ENCODE measurements at places on chromosomes 12 and 14.

DNA sequence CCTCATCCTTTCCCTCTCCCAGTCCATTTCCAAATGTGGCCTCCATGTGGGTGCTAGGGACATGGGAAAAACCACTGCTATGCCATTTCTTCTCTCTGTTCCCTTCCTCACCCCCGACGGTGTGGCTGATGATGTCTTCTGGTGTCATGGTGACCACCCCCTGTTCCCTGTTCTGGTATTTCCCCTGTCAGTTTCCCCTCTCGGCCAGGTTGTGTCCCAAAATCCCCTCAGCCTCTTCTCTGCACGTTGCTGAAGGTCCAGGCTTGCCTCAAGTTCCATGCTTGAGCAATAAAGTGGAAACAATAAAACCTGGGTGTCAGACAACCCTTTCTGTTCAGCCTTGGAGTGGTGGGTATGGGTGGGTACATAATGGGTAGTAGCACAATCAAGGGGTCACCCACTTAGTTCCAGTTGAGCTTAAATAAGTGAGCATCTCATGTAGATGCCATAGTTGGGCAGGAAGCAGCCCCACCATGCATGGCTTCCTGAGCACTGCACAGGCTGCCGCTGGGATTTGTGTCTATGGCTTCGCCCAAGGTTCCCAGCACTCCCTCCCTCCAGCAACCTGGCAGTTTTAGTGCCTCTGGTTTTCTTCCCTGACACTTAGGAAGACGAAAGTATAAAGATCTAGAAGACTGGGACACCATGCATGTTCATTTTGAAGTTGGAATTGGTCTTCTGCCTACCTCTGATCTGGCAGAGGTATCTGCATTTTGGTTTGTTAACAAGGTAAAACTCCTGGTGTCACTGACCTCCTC, 8.7 kb upstream of the ITFG2 start:
- no peak for DNase-seq

DNA sequence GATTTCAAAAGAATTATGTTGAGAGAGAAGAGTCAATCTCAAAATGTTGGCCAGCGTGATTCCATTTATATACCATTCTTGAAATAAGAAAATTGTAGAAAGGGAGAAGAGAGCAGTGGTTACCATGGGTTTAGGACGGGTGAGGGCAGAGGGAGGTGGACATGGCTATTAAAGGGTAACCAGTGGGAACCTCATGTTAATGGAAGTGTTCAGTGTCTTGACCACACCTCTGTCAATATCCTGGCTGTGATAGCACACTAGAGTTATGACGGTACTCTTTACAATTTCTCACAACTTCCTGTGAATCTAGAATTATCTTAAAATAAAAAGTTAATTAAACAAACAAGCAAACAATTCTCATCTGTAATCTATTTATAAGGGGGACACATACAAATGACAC, 821.2 kb downstream of the VRK1 start:
- DNase-seq, result no peak

GRCh38 chr14:95313190-95313589, 6.5 kb downstream of the CLMN start:
- no peak for DNase-seq

GRCh38 chr12:32545413-32545980, 133.6 kb upstream of the DNM1L start:
- DNase-seq, result no peak

GRCh38 chr12:69339999-69340398, 8.2 kb upstream of the LYZ start:
- DNase-seq, result no peak

DNA sequence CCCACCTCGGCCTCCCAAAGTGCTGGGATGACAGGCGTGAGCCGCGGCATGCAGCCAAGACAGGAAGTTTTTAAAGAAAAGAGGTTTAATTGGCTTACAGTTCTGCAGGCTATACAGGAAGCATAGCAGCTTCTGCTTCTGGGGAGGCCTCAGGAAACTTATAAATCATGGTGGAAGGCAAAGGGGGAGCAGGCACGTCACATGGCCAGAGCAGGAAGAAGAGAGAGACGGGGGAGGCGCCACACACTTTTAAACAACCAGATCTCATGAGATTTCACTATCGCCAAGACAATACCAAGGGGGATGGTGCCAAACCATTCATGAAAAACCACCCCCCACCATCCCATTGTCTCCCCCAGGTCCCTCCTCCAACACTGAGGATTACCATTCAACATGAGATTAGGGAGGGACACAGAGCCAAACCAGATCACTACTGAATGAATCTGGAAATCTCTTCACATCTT, 14.1 kb downstream of the CCDC63 start:
- DNase-seq, result no peak

- DNase-seq, result no peak
These were observed 13.3 kb upstream of the LMNTD1 start for GRCh38 chr12:25566202-25566949.

- peak; percentile 5 for DNase-seq
These were observed 194.3 kb downstream of the CAPZA3 start for GRCh38 chr12:18932211-18932610.

DNA sequence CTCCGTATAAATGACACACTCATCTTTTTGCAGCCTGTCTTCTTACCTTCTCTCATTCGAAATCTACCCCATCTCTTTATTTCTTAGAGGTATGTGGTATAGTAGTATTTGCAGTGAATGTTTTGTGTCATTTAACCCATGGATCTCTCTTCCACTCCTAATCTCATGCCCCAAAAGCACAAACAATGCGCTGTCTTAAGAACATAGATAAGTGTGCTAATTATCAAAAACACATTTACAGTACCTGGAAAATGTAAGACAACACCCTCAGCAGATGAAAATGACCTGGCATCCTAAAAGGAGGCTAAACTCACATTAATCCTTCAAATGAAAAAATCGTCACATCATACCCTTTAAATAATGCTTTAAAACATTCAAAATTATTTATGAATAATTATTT, 10.7 kb downstream of the USP15 start:
- no peak for DNase-seq

DNA sequence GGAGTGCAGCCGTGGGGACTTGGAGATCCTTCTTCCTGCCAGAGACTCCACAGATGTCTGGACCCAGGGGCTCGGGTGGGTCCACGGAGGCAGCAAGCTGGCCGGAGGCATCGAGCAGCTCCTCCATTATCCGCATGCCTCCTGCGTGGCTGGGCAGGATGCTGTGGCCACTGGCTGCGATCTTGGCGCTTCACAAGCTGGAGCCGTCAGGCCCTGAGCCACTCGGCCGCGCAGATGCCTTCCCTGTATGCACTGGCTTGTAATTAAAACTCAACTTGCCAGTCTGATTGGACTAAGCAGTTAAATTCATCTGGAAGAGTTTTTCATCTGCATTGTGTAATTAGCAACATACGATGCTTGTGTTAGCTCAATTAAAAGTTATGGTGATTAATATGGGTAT, 151.5 kb downstream of the AACS start:
- no peak for DNase-seq

GRCh38 chr14:106875503-106875902, 1349.1 kb downstream of the TMEM121 start:
- no peak for DNase-seq

- no peak for DNase-seq
These were observed 77.2 kb downstream of the ARL6IP4 start for GRCh38 chr12:123057513-123058265.

DNA sequence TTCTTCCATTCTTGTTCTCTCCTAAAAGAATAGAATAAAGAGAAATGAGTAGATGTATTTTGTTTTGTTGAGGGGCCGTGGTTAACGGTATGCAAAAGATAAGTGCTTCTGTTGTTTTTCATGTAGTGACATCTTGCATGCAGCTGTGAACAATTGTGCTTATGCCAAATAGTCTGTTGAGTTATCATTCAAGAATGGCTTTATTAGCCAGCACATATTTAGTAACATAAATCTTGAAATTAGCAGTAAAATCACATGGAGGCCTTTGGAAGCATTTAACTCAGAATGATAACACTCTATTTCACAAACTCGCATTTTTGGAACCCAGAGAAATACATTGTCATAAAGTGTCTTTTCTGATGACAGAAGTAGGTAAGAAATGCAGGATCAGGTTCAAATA, 1772.0 kb upstream of the FLRT2 start:
- DNase-seq, result no peak

- no peak for DNase-seq
These were observed 36.5 kb upstream of the TMPRSS12 start for GRCh38 chr12:50806176-50806575.

DNA sequence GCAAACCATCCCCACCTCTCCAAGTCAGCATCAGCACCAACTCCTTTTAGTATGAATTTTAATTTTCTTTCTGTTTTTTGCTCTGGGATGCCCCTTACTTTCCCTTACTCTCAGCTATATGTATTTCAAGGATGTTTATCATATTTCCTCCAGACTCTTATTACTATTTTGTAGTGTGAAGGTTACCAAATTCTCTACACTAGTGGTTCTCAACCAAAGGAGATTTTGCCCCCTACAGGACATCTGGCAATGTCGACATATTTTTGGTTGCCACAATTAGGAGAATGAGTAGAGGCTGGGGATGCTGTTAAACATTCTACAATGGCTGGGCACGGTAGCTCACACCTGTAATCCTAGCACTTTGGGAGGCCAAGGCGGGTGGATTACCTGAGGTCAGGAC, 29.1 kb upstream of the SOS2 start:
- DNase-seq, result peak; percentile 65

DNA sequence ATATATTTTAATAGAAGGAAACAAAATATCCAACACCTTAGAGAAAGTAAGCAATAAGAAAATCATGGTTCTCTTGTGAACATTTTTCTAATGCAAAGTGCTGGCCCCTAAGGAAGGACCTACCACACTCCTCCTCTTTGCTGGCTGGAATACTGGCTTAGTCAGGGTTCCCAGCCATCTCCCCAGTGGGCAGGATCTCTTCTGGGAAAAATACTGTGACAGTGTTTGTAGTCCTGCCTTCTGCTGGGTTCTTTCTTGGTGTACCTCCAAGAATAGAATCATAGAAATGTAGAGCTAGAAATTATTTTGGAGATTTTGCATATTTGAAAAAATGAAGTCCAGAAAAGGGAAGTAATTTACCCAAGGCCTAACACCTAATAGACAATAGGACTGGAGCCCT, 31.9 kb downstream of the KCNMB4 start:
- DNase-seq, result no peak

DNA sequence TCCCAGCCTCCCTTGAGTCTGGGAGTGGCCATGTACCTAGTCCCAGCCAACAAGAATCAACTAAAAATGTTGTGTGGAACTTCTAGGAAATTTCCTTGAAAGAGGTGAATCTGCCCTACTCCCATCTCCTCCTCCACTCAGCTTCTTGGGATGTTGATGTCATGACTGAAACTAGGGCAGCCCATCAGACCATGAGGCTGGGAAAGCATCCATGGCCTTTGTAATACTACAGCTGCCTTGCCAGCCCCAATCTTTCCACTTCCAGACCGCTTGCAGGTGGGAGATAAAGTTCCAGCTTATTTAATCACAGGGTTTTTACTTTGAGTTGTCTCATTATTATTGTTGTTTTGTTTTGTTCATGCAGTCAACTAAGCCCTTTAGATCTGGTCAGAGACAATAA, 170.3 kb upstream of the LMNTD1 start:
- DNase-seq, result peak; percentile 82

- peak; percentile 13 for DNase-seq
These were observed 9.8 kb upstream of the EXD2 start for GRCh38 chr14:69181491-69181890.

DNA sequence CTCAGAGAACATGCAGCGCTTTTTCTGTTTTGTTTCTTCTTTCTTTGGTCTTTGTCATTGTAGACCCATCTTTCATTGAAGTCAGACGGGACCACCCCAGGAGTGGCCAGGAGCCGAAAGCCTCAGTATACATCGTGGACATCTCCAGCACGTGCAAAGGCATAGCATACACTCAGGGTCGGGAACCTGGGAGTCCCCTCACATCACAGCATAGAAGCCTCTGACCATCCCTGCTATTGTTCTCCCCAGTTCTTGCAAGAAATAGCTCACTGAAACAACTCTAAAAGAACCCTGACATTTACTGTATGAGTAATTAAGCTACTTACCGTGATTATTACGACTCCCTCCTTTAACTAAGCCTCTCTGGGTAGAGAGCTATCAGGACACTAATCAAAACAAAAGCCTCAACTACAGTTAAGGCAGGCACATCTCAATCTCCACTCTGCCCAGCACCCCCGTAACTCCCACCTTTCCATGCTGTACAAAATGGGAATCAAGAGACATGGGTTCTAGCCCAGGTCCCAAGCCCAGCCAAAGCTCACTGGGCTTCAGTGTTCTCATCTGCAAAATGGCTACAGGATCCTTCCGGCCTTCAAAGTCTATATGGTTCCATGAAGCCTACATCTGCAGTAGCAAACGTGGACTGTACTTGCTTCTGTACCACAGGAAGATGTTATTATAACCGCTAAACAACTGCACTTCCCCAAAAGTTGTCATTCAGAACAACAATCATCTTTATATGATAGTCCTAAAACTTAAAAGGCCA, 6.7 kb downstream of the CCDC88C start:
- DNase-seq, result no peak

DNA sequence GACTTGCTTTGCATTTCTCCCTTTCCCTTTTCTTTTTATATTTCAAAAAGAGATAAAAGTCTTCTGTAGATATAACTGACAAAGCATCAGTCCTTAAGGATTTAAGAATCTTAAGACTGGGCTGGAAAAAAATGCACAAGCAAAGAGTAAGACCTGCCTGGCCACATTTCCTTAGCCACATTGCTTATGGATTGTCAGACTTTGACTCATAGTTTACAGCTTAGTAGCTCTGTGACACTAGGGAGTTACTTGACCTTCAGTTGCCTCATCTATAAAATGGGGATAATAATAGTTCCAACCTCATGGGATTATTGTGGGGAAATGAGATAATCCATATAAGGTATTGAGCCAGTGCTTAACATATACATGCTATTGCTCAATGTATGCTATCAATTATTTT, 66.4 kb upstream of the STK38L start:
- DNase-seq, result peak; percentile 66

- DNase-seq, result no peak
These were observed 379.0 kb downstream of the DAD1 start for GRCh38 chr14:22210026-22210425.

GRCh38 chr12:92550254-92550653, 152.5 kb upstream of the PLEKHG7 start:
- no peak for DNase-seq

DNA sequence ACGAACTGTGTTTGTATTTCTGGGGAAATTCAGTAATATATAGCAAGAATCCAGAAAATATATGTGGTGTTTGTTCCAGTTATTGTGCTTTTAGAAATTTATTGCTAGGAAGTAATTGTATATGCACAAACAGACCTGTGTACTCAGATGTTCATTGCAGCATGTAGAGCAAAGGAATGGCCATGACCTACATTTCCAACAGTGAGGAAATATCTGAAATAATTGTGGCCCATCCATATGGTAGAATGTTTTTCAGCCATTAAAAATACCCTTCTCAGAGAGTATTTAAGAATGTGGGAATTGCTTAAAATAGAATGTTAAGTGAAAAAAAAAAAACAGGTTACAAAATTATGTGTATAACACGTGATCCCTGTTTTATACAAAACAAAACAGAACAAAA, 77.3 kb downstream of the TMX1 start:
- DNase-seq, result no peak

- DNase-seq, result no peak
These were observed 51.6 kb upstream of the MYL2 start for GRCh38 chr12:110971936-110972335.
